ENCODE measurements at places on chromosomes 3 and 15. TPM values are rescaled to one million over a fixed set of nuclear protein-coding genes. Genes with fewer than 3 reads are reported as not detected.

The PLCL2 gene
- total RNA-seq, result 34.1 TPM

The FOXB1 gene
- total RNA-seq, result not detected

The STRIT1 gene
- not detected for total RNA-seq

The CSPG4 gene
- not detected for total RNA-seq

The PARP15 gene
- total RNA-seq, result 0.81 TPM

The ZBED2 gene
- not detected for total RNA-seq

The ASB14 gene
- not detected for total RNA-seq

The ELL3 gene
- total RNA-seq, result 134 TPM

The NPHP3 gene
- total RNA-seq, result 9.8 TPM

The CHRNA5 gene
- total RNA-seq, result 9.1 TPM
